ENCODE measurements at places on chromosomes 2 and 18.

DNA sequence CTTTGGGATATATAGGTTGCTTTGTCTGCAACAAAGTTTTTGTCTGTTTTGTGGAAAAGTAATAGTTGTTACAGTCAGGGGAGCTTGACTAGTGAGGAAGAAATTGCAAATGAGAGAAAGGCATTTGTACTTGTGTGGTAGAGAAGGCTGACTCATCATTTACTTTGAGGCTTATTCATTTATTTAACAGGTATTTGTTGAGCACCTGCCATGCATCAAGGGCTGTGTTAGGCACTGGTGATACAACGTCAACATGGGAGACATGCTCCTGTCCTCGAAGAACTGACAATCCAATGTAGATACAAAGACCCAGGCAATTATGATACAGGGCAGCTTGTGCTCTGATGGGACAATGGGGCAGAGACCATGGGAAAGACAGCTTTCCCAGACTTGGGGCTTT lies 79.5 kb downstream of the UPP2 start:
- no peak for DNase-seq

DNA sequence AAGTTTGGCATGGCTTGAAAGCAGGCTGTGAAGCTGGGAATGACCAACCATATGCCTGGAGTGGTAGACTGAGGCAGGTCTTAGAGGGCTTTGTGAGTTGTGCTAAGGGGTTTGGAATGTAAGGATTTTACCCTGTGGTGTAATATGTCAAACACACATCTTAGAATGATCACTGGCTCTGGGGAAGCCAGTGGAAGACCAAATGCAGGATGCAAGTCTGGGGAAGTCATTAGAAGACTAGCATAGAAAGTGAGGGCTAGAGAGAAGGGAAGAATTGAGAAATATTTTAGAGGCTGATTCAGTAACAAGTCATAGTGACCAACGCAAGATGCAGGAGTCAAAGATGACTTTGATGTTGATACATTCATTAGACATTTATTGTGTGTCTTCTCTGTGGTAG lies 3.5 kb upstream of the FHOD3 start:
- DNase-seq = no peak

- no peak for DNase-seq
These were observed 227.1 kb downstream of the MYCN start for GRCh38 chr2:16167451-16167861.

DNA sequence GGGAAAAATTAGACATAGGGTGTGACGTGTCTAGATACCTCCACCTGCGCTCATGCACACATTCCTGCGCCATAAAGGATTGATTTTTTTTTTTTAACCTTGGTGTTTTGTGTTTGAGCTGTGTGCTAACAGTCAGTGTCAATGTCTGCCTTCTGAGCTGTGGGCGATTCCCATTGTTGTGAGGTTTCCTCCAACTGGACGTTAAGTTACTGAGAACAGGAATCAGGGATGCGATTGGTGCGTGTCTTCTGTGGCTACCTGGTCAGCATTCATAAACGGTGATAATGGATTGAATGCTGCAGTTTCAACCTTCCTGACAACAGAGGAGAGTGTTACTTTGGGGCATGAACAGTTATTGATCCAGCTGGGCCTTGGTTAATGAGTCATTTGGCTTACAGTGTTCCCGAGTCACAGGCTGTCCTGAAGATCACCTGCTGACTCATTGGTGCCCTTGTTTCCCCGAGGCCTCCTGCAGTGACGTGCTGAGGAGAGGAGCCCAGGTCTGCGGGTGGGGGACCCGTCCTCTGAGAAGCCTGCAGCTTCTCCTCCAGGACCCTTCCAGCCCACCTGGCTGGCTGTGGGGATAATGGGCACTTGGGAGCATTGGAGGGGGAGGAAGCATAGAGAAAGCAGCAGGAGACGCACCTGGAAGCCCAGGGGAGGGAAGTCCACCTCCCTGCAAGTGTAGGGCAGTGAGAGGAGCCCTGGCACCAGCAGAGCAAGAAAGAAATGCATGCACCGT lies 25.8 kb upstream of the CABYR start:
- DNase-seq = no peak

DNA sequence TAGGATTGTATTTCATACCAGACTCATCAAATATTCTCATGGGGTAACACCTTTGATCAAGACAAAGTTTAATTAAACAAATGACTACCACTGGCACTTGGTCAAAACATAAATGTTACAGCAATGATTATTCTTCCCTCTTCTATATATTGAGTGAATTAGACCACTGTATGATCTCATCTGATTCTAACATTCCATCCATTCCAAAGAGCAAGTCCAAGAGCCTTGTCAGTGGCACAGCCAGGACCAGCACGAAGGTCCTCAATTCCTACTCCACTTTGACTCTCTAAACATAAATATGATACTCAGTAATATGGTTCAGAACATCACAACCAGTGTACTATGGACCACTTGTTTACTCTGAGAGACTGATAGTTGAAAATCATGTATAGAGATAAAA lies 86.4 kb downstream of the AP1S3 start:
- no peak for DNase-seq

All from GM10248 (cell line).